Fibroblast of the conjunctiva (primary cell): ENCODE measurements at places on chromosomes 13 and 19.

- DNase-seq, result no peak
Observed at GRCh38 chr13:43265028-43265427, 241.6 kb downstream of the DNAJC15 start.

GRCh38 chr19:6279620-6279930 is 200 bp downstream of the MLLT1 start:
- no peak for DNase-seq

GRCh38 chr13:80082396-80083080 is 258.4 kb downstream of the SPRY2 start:
- DNase-seq, result no peak

- DNase-seq, result no peak
Observed at GRCh38 chr13:77497835-77498234, 37.7 kb upstream of the SCEL start.

DNA sequence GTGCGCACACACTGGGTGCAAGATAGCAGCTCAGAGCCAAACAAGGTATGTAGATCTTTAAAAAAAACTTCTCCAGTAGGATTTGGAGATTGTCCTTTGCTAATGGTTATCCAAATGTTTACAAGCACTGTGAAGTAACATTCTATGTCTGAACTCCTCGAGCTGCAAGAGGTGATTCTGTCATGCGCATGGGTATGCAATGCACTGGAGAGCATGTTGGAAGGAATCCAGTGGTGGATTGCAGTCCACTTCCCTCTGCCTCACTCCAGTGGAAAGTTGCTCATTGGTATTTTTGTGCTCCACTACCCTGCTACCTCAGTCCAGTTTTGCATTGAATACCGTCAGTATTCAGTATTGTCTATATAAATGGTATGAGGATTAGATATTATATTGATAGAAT is 132.1 kb downstream of the ATP8A2 start:
- no peak for DNase-seq

- no peak for DNase-seq
Observed at GRCh38 chr13:50378509-50379044, 363.3 kb downstream of the KCNRG start.

DNA sequence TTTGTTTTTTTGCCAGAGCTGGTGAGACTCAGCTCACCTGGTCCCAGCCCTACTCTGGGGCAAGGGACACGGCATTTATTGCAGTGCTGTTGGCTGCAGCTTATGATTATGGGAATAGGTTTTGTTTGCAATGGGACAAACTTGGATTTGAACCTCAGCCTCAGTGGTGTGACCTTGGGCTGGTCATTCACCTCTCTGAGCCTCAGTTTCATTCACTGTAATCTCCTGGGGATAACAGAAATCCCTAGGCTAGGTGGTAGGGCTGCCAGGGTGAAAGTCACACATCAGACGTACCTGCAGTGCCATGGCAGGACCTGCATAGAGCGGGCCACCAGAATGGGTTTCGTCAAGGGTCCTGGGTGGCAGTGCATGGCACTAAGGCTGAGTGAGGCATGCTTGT is 73.7 kb upstream of the MEDAG start:
- no peak for DNase-seq

GRCh38 chr19:51372021-51372648 is 319 bp downstream of the NKG7 start:
- no peak for DNase-seq

GRCh38 chr13:63110466-63110865 is 1694.8 kb upstream of the PCDH20 start:
- peak; percentile 16 for DNase-seq

GRCh38 chr19:51359294-51359693 is 6.9 kb downstream of the ETFB start:
- peak; percentile 82 for DNase-seq

- DNase-seq, result no peak
Observed at GRCh38 chr19:42366673-42367072, 23.4 kb downstream of the CNFN start.

GRCh38 chr13:32538143-32538620 is 413 bp downstream of the N4BP2L2 start:
- peak; percentile 14 for DNase-seq

GRCh38 chr13:107200491-107200890 is 632.6 kb upstream of the ARGLU1 start:
- DNase-seq, result no peak

DNA sequence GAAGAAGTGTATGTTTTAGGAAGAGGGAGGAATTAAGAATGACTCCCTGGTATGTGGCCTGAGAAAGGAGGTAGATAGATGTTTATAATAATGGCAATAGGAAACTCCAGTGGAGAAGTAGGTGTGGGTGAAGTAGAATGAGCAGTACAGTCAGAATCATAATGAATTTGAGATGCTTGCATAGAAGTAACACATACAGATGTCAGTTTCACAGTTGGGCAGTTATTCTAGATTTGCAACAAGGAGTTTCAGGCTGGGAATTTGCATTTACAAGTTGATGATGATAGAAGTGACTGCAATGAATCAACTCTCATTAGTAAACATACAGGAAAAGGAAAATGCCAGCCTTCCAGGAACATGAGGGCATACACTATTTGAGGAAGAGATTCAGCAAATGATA is 149.0 kb downstream of the SLITRK1 start:
- DNase-seq, result no peak
